Endothelial cell (in vitro differentiated cells): ENCODE measurements at places on chromosomes 6 and 20.

GRCh38 chr6:12246900-12247299 is 43.3 kb upstream of the EDN1 start:
- no peak overlapping the region for H3K27ac ChIP-seq
- H3K4me3 ChIP-seq: no peak overlapping the region
- peaks cover 1% of the 10 kb centered on the region for H3K27me3 ChIP-seq
- DNase-seq: no peak

DNA sequence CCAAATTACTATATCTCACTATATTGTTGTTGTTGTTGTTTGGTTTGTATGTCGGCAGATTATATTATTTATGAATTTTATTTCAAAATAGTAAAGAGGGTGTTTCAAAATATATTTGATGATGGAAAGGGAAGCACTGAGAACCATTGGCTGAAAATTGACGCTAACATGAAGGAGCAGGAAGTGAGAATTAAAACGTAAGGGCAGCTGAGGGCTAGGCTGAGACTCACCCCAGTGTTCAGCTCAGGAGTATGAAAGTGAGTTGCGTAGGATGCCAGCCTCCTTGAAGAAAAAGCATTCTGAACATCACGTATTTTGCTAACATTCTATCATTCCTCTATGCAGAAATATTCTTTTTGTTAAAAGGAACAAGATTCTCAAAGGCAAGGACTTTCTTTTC is 10.7 kb upstream of the IPCEF1 start:
- no peaks in the 10 kb centered on the region for H3K27me3 ChIP-seq
- H3K27ac ChIP-seq: no peak overlapping the region
- no peak overlapping the region for H3K4me3 ChIP-seq
- no peaks in the 10 kb centered on the region for H3K36me3 ChIP-seq

DNA sequence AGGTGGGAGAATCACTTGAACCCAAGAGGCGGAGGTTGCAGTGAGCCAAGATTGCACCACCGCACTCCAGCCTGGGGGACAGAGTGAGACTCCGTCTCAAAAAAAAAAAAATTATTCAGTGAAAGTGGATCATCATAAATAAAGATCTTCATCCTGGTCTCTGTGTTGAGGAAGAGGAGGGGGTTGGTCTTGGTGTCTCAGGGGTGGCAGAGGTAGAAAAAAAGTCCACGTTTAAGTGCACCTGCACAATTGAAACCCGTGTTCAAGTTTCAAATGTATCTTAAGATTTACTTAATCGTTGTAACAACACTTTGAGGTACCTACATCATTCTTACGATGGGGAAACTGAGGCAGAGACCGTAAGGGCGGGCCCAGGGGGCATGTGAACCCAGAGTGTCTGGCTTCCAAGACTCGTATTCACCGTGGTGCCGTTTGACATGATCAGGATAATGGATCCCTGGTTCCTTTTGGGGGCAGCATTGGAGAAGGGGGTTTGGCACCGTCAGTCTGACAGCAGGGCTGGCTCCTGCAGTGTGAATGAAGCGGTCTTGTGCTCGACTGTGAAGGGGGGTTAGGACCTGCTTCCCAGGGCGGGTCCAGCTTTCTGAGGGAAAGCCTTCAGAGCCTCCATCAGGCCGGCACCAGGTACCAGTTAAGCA is 32.9 kb upstream of the ID1 start:
- peaks cover under 1% of the 10 kb centered on the region for H3K36me3 ChIP-seq
- peak overlapping the region; percentile 90 for H3K27ac ChIP-seq
- peaks cover 27% of the 10 kb centered on the region for H3K27me3 ChIP-seq
- peaks cover 27% of the 10 kb centered on the region for H3K4me1 ChIP-seq

DNA sequence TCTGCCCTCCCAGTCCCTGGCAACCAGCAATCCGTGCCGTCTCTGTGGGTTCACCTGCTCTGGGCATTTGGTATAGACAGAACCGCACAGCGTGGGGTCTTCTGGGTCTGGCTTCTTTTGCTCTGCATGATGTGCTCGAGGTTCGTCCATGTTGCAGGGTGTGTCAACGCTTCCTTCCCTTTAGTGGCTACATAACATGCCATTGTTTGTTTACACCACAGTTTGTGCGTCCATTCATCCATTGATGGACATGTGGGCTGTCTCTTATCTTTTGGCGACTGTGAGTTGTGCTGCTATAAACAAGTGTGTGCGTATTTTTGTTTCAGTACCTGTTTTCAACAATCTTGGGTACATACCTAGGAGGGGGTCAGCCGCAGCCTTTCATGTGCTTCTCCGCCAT is 149.5 kb upstream of the RPS6KA2 start:
- no peak overlapping the region for H3K27ac ChIP-seq
- peaks cover 5% of the 10 kb centered on the region for H3K36me3 ChIP-seq
- DNase-seq: peak; percentile 1
- no peak overlapping the region for H3K4me3 ChIP-seq

GRCh38 chr6:119065955-119066354 is 12.5 kb downstream of the FAM184A start:
- no peak for DNase-seq
- H3K27me3 ChIP-seq: no peaks in the 10 kb centered on the region
- no peak overlapping the region for H3K27ac ChIP-seq
- H3K4me1 ChIP-seq: peaks cover 8% of the 10 kb centered on the region
- no peak overlapping the region for H3K4me3 ChIP-seq
- H3K36me3 ChIP-seq: no peaks in the 10 kb centered on the region

GRCh38 chr6:16684896-16685554 is 76.2 kb downstream of the ATXN1 start:
- H3K4me1 ChIP-seq: no peaks in the 10 kb centered on the region
- H3K27ac ChIP-seq: no peak overlapping the region
- H3K27me3 ChIP-seq: no peaks in the 10 kb centered on the region
- no peak for DNase-seq
- no peaks in the 10 kb centered on the region for H3K36me3 ChIP-seq
- no peak overlapping the region for H3K4me3 ChIP-seq

DNA sequence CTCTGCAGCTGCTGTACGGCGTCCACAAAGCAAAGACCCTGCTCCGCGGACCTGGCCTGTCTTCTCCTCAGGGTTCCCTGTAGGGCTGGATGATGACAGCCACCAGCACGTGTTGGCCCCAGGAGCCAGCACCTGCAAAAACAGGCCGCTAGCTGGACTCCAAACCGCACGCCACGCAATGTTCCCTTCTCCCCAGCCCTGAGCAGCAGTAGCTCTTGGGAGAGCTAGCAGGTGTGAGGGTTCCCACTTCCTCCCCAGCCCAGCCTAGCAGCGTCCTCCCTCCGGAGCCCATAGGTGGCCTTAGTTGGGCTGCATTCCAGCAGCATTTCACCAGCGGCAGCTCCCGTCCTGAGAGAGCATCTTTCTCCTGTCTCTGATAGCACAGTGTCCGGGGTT is 42.3 kb downstream of the DACT2 start:
- H3K4me1 ChIP-seq: peaks cover 7% of the 10 kb centered on the region
- no peak for DNase-seq
- no peaks in the 10 kb centered on the region for H3K36me3 ChIP-seq
- no peak overlapping the region for H3K27ac ChIP-seq

DNA sequence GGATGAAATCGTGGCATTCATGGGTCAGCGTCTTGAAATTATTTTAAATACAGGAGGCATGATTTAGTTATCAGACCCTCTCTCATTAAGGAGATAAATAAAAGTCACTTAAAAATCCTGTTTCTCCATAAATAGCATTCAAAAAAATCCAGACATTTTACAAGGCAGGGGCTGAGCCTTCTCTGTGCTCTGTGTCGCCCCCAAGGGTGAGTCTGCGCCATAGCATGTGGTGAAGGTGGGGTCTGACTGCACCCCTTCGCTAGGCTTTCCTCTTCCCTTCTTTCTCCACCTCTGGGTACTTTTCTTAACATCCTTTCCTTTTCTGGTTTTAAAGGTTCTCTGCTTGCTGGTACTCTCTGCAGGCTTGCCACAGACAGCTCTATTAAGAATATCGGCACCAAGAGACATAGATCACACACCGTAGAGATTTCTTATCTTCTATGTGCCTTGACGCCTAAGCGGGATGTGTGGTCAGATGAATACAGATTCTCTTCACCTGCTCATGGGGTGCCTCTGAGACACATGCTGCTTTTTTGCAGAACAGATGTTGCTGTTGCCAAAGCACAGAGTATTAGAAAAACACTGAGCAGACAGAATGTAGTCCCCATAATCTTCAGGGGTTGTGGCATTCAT is 20.1 kb upstream of the FAM209A start:
- DNase-seq: peak; percentile 47
- peaks cover 1% of the 10 kb centered on the region for H3K27me3 ChIP-seq
- peak overlapping the region; percentile 12 for H3K27ac ChIP-seq
- H3K4me3 ChIP-seq: no peak overlapping the region
- peaks cover 24% of the 10 kb centered on the region for H3K4me1 ChIP-seq

DNA sequence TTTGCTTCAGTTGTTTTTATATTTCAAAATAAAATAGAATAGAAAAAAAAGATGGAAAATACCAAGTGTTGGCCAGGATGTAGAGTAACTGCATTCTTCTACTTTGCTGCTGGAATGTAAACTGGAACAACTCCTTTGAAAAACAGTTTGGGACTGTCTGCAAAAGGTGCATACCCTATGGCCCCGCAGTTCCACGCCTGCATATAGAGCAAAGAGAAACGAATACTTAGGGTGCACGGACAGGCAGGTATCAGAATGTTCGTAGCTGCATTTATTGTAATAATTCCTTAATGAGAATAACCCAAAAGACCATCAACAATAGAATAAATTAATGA is 603 bp upstream of the RAB23 start:
- no peak for DNase-seq
- peak overlapping the region; percentile 97 for H3K4me3 ChIP-seq
- H3K27ac ChIP-seq: no peak overlapping the region
- H3K36me3 ChIP-seq: no peaks in the 10 kb centered on the region
- peaks cover 8% of the 10 kb centered on the region for H3K4me1 ChIP-seq

GRCh38 chr20:44273231-44274215 is 26.4 kb downstream of the GDAP1L1 start:
- no peak overlapping the region for H3K27ac ChIP-seq
- H3K27me3 ChIP-seq: no peaks in the 10 kb centered on the region
- DNase-seq: no peak
- H3K36me3 ChIP-seq: no peaks in the 10 kb centered on the region

DNA sequence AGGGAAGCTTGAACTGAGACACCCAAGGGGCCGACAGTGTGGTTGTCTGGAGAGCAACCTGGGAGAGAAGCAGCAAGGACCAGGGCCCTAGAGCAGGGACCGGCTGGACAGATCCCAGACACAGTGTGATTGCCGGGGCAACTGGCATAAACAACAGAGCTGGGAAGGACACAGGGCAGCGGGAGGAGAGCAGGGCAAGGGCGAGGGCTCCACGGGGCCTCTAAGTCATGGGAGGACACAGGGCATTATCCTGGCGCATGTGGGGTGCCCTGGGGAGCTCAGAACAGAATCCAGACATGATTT is 31.1 kb upstream of the CCR6 start:
- no peak overlapping the region for H3K27ac ChIP-seq
- peaks cover 6% of the 10 kb centered on the region for H3K36me3 ChIP-seq
- H3K4me1 ChIP-seq: peaks cover 27% of the 10 kb centered on the region
- peaks cover 2% of the 10 kb centered on the region for H3K27me3 ChIP-seq
- no peak overlapping the region for H3K4me3 ChIP-seq

DNA sequence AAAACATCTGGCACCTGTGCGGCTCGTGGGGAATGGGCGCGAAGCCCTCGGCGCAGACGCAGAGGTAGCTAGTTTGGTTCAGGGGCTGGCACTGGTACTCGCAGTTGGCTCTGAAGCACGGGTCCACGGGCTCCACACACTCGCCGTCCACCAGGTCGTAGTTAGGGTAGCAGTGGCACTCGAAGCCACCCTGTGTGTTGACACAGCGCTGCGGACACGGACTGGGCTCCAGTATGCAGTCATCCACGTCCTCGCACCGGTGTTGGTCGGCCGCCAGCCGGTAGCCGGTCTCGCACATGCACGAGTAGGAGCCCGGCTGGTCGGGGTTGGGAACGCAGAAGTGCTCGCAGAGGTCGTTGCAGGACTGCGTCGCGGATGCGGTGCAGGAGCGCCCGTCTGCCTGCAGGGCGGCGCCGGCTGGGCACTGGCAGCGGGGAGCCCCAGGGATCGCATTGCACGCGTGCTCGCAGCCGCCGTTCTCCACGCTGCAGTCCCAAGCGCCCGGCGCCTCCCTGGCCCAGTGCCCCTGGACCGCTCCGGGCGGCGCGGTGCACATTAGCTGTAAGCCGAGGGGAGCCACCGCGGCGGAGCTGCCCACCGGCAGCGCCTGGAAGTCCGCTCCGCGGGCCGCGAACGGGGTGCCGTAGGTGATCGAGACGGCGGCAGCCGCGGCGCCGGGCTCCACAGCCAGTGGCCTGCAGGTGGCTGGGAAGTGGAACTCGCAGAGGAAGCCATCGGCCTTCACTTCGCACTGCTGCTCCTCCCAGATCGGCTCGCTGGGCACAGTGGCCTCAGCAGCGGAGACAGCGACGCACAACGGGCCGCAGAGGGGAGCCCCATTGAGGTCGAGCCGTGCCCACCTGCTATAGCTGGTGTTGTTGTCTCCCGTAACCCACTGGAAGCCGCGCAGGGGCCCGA is 930 bp downstream of the THBD start:
- H3K4me3 ChIP-seq: peak overlapping the region; percentile 96
- H3K4me1 ChIP-seq: peaks cover 53% of the 10 kb centered on the region
- H3K27ac ChIP-seq: no peak overlapping the region
- H3K27me3 ChIP-seq: peaks cover 19% of the 10 kb centered on the region
- DNase-seq: peak; percentile 72
